GM19239 (cell line): ENCODE measurements at places on chromosomes 5 and 9.

DNA sequence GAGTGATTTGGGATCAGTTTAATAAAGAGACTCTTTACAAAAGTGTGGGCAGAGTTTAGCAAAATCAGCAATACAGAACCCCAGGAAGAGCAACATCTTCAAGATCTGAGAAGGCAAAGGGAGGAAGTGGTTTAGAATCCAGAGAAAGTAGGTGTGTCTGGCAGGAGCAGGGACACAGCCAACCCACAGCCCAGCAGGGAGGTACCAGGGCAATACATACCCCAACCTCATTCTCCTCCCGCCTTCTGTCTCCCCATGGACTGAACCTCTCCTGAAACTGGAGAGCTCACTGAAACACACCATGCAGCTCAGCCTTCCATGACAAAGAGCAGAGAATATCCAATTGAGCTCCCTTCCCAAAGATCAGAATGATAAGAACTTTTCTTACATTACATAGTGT is 283.4 kb downstream of the PRELID2 start:
- no peak for DNase-seq

DNA sequence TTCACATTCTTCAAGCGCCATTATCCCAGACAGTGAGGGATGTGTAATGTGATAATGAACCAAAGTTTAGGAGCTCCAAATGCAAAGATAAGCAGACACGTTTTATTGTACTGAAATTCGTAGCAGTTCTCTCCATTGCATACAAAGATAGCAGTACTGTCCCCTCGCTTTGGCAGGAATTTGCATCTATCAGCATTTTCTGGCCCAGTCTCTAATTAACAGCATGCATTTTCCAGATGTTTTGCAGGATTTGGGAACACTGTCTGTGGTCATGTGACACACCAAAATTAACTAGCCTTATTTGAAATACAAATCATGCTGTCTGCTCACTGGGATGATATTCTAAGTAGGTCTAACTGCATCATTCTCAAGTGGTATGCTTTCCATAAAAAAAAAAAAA is 235.9 kb upstream of the TRPM3 start:
- DNase-seq, result no peak

GRCh38 chr9:131010482-131011273 is 1.7 kb downstream of the LAMC3 start:
- DNase-seq, result no peak

DNA sequence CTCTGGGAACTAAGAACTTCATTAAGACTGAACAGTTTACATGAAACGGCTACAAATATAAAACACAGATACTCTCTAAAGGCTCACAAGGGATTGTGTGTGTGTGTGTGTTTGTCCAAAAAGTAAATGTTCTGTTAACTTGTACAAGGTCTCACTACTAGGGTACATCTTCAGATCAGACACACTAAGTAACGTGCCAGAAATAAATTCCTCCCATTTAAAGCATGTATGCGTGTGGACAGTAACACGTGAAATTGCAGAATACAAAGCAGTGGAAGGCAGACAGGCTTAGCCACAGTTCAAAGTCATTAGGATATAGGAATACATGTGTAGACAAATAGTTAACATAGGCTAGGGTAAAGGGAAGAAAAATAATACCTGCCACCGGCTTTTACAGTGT is 1.8 kb downstream of the BNC2 start:
- no peak for DNase-seq

DNA sequence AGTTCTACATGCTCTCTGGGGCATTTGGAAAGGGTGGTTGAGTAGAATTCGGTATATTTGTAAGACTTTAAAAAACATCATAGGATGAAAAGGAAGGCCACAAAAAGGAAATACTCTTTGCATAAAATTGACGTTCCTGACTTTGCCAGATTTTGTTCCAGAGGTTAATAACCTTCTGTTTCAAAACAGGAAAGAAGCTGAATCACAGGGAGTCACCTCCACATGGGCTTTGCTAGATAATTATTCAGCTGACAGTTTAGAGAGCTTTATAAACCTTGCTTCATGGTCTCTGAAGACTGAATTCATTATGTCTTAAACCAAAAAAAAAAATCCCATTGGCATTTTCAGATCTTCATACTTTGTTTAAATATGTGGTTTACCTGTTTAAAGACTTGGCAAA is 203.7 kb downstream of the SEMA6A start:
- DNase-seq, result no peak

DNA sequence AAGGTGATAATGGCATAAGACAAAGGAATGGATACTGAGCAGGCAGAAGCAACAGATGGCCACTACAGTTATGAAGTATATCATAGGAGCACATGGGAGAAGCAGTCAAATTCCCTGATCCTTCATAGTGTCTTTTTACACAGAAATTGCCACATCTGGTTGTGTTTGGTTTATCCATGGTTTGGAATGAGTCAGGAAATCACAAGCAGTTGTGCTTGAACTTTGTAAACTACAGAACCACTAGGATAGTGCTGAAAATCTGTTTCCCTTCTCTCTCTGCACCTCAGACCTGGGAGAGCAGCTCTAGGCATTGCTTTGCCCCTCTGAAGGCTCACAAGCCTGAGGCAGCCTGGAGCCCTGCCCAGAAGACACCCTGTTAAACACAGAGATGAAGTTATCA is 134.0 kb downstream of the DMRT2 start:
- no peak for DNase-seq

GRCh38 chr5:33433303-33434240 is 7.2 kb upstream of the TARS1 start:
- no peak for DNase-seq

DNA sequence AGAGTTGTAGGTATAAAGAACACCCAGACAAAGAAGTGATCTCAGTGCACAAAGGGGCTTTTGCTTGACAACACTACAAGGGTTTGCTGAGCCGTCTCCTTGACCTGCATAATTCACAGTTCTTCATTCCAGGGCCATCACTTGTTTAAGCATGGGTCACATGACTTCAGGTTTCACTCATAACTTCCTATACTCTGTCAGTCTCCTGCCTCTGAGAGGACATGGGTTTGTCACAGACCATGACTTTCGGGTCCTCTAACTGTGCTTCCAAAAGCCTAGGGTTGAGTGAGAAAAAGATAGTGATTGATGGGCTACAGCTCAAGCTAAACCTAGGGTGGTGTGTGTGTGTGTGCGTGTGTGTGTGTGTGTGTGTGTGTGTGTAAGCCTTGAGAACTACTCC is 166.4 kb downstream of the CDH6 start:
- DNase-seq, result no peak

- no peak for DNase-seq
These were observed 27.4 kb downstream of the LHX2 start for GRCh38 chr9:124038790-124039633.

GRCh38 chr5:97009212-97009898 is 73.5 kb downstream of the LNPEP start:
- no peak for DNase-seq

GRCh38 chr5:15191012-15191411 is 309.0 kb upstream of the FBXL7 start:
- no peak for DNase-seq

GRCh38 chr9:93549611-93550010 is 26.8 kb upstream of the PHF2 start:
- DNase-seq, result no peak

DNA sequence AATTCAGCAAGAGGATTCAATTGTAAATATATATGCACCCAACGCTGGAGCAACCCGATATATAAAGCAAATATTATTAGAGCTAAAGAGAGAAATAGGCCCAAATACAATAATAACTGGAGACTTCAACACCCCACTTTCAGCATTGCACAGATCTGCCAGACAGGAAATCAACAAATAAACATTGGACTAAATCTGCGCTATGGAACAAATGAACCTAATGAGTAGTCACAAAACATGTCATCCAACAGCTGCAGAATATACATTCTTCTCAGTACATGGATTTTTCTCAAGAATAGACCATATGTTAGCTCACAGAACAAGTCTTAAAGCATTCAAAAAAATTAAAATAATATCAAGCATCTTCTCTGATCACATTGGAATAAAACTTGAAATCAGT is 86.1 kb upstream of the SLC1A1 start:
- no peak for DNase-seq
